ENCODE measurements at places on chromosomes 2 and 18.

DNA sequence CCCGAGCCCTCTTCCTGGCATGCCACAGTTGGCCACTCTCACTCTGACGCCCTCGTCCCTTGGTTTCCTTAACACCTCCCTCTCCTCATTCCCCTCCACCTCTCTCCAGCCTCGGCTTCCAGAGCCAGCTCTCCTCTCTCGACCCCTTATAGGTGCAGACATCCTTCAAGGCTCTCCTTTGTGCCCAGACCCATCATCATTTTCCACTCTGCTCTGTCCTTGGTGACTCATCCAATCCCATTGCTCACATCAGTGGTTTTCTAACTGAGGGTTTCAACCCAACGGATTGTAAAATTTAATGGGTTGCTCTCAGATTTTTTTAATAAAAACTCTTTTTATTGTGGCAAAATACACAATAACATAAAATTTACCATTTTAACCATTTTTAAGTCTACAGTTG is 6.2 kb downstream of the ST8SIA5 start:
- no peak for DNase-seq

GRCh38 chr2:191488135-191488534 is 189.8 kb upstream of the NABP1 start:
- no peak for DNase-seq

- no peak for DNase-seq
Observed at GRCh38 chr2:134630504-134631159, 88.2 kb downstream of the TMEM163 start.

- no peak for DNase-seq
Observed at GRCh38 chr2:43142921-43143438, 83.4 kb downstream of the ZFP36L2 start.

DNA sequence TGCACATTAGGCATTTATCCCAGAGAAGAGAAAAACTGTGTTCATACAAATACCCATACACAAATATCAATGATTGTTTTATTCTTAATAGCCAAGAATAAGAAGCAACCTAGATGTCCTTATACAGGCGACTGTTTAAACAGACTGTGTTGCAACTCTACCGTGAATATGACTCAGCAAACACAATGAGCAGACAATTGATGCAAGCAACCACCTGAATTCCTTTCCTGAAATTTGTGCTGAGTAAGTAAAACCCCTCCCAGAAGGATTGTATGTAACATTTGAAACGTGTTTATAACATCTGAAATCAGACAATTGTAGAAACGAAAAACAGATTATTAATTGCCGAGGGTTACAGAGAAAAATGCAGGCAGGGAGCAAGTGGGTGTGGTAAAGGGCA is 621.9 kb upstream of the SOX11 start:
- DNase-seq, result no peak

- DNase-seq, result no peak
Observed at GRCh38 chr2:108417254-108417653, 31.8 kb upstream of the GCC2 start.

GRCh38 chr2:227616631-227617030 is 667 bp upstream of the SCYGR4 start:
- DNase-seq, result no peak
